ENCODE measurements at places on chromosomes 2 and 18.

DNA sequence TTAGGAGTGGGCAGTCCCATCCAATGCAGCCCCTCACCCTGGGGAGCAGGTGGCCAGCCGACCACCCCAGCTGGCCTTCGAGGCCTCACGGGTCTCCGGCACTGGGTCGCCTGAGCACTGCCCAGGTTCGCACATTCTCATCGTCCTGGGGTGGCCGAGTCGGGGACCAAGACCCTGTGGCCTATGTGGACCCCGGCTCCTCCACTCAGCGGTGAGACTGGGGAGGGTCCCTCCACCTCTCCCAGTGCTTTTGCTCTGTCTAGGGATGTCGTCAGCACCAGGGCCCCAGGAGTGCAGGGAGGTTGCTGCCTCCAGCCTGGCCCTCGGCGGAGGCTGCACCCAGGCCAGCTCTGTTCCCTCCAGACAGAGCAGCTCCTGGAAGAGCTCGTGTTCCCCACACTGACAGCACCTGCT, 89.6 kb downstream of the TPO start:
- H3K4me3 ChIP-seq: no peak overlapping the region
- DNase-seq: no peak
- H3K36me3 ChIP-seq: no peaks in the 10 kb centered on the region

GRCh38 chr2:204871231-204871953, 326.1 kb downstream of the PARD3B start:
- H3K4me1 ChIP-seq: peaks cover 17% of the 10 kb centered on the region
- H3K4me3 ChIP-seq: no peak overlapping the region
- no peaks in the 10 kb centered on the region for H3K27me3 ChIP-seq
- no peak for DNase-seq

GRCh38 chr18:24923138-24923537, 428.8 kb downstream of the ZNF521 start:
- no peaks in the 10 kb centered on the region for H3K27me3 ChIP-seq
- H3K27ac ChIP-seq: no peak overlapping the region
- H3K36me3 ChIP-seq: no peaks in the 10 kb centered on the region
- H3K4me1 ChIP-seq: peaks cover 4% of the 10 kb centered on the region
- no peak for DNase-seq
- H3K4me3 ChIP-seq: no peak overlapping the region

DNA sequence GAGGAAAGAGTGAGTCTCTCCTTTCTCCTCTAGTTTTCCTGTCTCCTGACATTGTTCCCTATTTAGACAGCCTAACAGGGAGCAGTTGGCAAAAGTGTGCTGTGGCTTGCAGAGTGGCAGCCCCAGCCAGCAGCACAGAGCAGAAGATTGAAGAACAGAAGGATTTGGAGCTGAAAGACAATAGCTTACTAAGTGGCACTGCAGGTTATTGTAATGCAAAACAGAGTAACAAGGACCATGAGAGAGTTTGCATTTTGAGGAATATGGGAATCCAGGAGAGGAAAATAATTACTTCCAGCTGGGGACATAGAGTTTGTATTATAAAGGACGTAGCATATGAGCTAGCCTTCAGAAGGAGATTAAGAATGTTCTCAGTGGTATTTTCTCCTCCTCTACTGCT, 342.4 kb downstream of the AKAIN1 start:
- H3K27ac ChIP-seq: no peak overlapping the region
- H3K4me1 ChIP-seq: no peaks in the 10 kb centered on the region
- H3K27me3 ChIP-seq: no peaks in the 10 kb centered on the region
- H3K4me3 ChIP-seq: no peak overlapping the region
- no peaks in the 10 kb centered on the region for H3K36me3 ChIP-seq
- DNase-seq: no peak

DNA sequence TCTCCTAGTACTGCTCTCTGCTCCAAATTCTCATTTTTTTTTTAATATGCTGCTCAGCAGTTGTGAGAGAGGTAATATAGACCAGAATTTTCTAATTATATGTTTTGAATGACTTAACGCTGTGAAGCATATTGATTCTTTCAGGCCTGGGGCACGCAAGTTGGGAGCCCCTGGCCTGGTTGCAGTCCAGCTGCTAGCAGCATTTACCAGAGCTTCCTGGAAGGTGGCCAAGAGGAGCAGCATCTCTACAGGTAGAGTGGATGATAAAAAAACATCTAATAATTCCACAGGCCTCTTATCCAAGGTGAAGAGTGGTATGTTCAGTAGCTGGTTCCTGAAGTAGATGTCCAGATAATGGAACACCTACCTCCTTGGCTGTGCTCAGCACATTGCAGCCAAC, 7.3 kb upstream of the UGP2 start:
- H3K36me3 ChIP-seq: no peaks in the 10 kb centered on the region
- H3K4me3 ChIP-seq: no peak overlapping the region
- no peaks in the 10 kb centered on the region for H3K27me3 ChIP-seq
- DNase-seq: no peak
- H3K27ac ChIP-seq: no peak overlapping the region

DNA sequence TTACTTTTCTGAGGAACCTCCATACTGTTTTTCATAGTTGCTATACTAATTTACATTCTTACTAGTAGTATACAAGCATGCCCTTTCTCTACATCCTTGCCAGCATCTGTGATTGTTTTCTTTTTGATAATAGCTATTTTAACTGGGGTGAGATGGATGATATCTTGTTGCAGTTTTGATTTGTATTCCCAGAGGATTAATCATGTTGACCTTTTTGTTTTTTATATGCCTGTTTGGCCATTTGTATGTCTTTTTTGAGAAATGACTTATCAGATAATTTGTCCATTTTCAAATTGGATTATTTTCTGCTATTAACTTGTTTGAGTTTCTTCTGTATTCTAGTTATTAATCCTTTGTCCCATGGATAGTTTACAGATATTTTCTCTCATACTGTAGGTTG, 141.5 kb downstream of the UBR3 start:
- no peak for DNase-seq
- H3K4me1 ChIP-seq: no peaks in the 10 kb centered on the region
- no peaks in the 10 kb centered on the region for H3K36me3 ChIP-seq

DNA sequence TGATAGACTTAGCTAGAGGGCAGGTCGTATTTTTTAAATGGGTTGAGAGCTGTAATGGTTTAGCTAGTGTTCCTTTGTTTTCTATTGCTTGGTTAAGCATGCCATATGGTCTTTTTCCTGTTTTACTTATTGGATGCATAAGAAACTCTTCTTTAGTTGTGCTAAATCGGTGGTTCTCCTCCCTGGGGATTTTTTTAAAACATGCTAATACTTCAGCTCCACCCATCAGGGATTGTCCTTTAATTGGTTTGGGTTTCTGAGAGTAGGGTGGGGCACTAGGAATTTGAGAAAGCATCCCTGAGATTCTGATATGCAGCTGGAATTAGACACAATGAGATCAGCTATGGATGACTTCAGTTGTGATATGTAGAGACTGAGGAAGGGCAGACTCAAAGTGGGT, 497.2 kb downstream of the THSD7B start:
- no peaks in the 10 kb centered on the region for H3K27me3 ChIP-seq
- H3K4me3 ChIP-seq: no peak overlapping the region
- H3K36me3 ChIP-seq: no peaks in the 10 kb centered on the region
- H3K4me1 ChIP-seq: no peaks in the 10 kb centered on the region
- DNase-seq: no peak

GRCh38 chr2:20900052-20900636, 77.2 kb upstream of the LDAH start:
- no peak overlapping the region for H3K4me3 ChIP-seq
- no peak for DNase-seq
- H3K4me1 ChIP-seq: no peaks in the 10 kb centered on the region
- no peaks in the 10 kb centered on the region for H3K27me3 ChIP-seq
- H3K27ac ChIP-seq: no peak overlapping the region

GRCh38 chr2:237509151-237509550, 22.1 kb downstream of the MLPH start:
- H3K36me3 ChIP-seq: no peaks in the 10 kb centered on the region
- no peak overlapping the region for H3K4me3 ChIP-seq
- H3K27me3 ChIP-seq: no peaks in the 10 kb centered on the region
- DNase-seq: no peak
- peaks cover 32% of the 10 kb centered on the region for H3K4me1 ChIP-seq

DNA sequence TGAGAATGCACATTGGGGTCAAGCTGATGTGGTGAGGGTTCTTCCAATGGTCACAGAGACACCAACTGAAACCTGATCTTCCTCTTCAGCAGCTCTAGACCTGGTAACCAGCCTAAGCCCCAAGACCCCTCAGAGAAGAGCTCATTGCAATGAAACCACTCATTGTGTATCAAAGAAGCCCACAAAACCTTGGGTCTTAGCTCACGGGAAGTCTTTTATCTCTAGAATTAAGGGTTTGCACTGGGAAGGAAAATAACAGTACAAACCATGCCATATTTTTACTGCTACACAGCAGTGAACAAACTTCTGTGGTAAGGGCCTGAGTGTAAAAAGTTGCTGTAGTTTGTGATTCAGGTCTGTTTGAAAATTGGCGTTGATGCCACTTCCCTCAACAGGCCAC, 8.6 kb upstream of the UBXN4 start:
- H3K4me1 ChIP-seq: no peaks in the 10 kb centered on the region
- H3K27ac ChIP-seq: no peak overlapping the region
- no peaks in the 10 kb centered on the region for H3K36me3 ChIP-seq
- H3K4me3 ChIP-seq: no peak overlapping the region
- no peaks in the 10 kb centered on the region for H3K27me3 ChIP-seq

- H3K27me3 ChIP-seq: no peaks in the 10 kb centered on the region
- peak; percentile 57 for DNase-seq
- H3K4me3 ChIP-seq: no peak overlapping the region
- H3K36me3 ChIP-seq: no peaks in the 10 kb centered on the region
- H3K27ac ChIP-seq: peak overlapping the region; percentile 76
These were observed 26.4 kb downstream of the TBC1D8 start for GRCh38 chr2:101124643-101125366.

DNA sequence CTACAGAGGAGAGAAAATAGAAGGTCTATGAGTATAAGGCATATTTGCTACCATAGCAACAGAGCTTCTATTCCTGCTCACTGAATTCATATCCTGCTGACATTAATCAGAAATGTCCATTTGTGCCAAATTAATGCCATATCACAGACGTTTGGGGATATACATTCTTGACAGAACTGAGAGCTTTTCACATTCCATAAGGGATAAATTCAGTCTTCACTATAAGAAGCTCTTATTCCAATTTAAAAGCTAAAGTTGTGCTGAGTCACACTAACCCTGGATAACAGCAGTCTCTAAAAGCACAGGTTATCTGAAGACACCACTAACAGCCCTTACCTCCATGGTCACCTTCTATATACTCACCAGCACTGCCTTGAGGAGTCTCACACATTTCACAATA, 178.1 kb downstream of the RAB3GAP1 start:
- no peak overlapping the region for H3K27ac ChIP-seq
- H3K4me1 ChIP-seq: no peaks in the 10 kb centered on the region
- no peak for DNase-seq
- no peaks in the 10 kb centered on the region for H3K27me3 ChIP-seq
- no peak overlapping the region for H3K4me3 ChIP-seq
